Right cardiac atrium (tissue), 5 donors: ENCODE measurements at places on chromosomes 3 and 15. TPM values are rescaled to one million over a fixed set of nuclear protein-coding genes. Genes with fewer than 3 reads are reported as not detected.

RLBP1 gene
- polyA plus RNA-seq, result not detected

APH1B gene
- polyA plus RNA-seq, result 6.0 TPM

LMAN1L gene
- polyA plus RNA-seq, result 84.7 TPM

GPR62 gene
- polyA plus RNA-seq, result 0.34 TPM

PPP1R14D gene
- not detected for polyA plus RNA-seq
